NCI-H1436 (cell line): ENCODE measurements at places on chromosomes 2 and 18.
A peak's percentile ranks its signal among the peaks of the same experiment; 100 is the strongest.

GRCh38 chr2:64840426-64840881 is 148.7 kb upstream of the SLC1A4 start:
- DNase-seq, result no peak

- DNase-seq, result no peak
Observed at GRCh38 chr2:158011055-158011771, 90.5 kb upstream of the UPP2 start.

DNA sequence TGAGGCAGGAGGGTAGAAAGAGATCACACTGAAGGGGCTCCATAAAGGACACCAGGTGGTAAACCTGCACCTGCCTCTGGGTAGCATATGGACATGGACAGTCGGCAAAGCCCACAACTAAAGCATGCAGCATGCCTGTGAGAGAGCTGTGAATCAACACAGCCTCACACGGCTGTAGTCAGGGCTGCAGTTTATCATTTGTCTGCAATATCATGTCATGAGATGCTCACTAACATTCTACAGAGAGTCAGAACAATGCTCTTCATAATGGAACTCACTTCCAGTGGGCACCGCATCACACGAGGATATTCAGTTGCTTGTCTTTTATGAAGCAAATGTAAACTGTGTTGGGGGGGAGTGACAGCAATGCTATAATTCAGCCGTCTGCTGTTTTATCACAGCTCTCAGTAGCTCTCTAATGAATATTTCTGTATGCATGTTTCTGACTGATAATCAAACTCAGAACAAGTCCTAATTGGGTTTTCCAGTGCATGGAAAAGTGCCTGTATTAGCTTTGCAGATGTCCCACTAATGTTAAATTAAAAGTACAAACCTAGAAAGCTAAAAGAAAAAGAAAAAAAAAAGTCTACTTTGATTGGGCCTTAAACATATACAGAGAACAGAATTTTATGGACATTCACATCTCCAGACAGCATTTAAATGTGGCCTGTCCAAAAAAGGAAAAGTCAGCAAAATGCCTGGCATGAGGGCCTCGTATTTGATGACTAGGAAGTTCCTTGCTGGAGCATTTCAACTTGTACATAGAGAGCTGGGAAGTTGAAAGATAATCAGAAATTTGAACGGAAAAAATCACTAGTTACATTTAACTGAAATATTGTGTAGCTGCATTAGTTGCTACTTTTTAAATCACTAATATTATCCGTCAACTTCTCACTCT is 406.1 kb upstream of the SOX11 start:
- no peak for DNase-seq

DNA sequence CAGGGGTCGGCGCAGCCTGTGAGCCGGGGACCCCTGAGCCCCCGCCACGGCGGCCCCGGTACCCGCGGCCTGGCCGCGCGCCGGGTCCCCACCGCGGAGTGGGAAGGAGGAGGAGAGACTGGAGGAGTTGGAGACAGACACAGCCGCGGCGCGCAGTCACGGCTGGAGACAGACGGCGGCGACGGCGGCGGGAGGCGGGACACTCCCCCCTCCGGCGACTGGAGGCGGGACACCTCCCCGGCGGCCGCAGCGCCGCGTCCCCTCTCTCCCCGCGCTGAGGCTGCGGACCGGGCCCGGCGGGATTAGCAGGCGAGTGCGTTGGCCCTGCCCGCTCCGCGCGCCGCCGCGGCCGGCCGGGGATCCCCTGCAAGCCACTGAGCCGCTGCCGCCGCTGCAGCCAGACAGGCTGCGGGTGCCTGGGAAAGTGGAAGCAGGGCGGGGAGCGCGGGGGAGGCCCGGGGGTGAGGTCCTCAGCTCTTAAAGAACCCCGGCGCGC is 1.0 kb upstream of the LDLRAD4 start:
- peak; percentile 23 for DNase-seq

DNA sequence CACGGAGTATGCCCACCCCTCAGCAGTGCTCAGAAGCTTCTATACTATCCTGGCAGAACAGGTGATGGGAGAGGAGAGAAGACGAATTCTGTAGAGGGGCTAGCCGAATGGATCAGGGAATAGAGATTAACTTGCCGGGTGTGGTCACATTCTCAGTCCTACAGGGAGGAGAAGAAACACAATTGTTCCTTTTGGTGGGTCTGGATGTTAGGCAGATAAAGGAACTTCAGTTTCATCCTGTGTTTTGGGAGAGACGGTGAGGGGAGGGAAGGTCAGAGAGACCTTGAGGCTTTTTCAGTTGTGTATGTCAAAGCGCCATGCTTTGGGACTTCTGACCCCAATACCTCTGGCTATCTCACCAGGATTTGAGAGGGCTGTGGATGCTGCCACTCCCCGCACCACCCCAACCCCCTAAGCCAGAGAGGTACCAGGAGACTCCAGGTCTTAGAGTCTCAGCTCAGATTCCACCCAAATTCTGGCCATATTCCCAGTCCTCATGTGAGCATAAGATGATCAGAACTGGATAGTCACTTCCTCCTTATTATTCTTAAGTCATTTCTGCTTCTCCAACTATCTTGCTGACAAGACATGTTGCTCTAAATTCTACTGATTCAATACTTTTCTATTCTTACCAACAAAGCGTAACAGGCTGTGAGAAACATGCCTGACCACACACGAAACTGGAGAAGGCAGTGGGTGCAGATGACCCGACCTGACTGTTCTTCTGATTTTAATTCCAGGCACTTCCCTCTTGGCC is 2.3 kb upstream of the TMEM37 start:
- DNase-seq, result no peak

- DNase-seq, result peak; percentile 84
Observed at GRCh38 chr2:202375609-202376408, at the start of gene BMPR2. BMPR2 (plus strand) TSS chr2:202376327; CDS start chr2:202377475, 1,148 bp downstream.

GRCh38 chr2:56770490-56770889 is 586.7 kb downstream of the CCDC85A start:
- no peak for DNase-seq

DNA sequence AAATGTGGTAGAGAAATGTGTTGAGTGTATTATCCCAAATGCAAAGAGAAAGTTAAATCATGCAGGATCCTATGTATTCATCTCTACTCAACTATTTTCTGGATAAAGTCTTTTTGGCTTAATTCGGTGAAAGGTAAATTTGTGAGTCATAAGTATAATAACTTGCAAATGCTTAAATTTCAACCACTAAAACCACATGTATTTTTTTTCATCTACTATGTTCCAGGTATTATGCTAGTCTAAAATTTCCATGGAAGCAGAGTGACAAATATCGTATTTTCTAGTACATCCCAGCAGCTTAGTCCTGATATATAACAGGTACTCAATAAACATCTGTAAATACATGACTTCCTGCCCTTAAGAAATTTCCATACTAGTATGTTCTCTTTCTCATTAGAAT is 6.2 kb downstream of the ALS2 start:
- DNase-seq, result no peak

DNA sequence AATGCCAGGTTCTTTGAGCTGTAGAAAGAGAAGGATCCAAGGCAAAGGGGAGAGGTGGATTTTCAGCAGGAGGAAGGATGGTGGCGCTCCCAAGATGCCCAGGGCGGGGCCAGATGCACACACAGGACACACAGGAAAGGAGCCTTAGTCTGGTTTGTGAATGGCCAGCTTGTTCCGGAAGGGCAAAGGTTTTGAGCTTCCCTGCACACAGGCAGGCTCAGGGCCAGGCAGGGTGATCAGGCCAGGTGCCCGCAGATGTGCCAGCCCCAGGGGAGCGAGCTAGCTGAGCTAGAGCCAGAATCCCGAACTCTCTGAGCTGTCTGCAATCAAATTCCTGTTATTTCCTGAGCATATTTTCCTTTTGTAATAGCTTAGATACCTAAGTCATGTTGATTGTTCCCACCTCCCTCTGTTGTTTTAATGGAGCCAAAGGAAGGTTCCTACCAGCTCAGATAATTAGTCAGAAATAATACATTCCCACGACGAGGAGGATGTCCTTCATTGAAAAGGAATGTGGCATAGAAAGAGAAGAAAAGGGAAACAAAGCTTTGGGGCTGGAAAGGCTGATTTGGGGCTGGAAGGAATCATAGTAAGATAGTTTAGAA is 13.7 kb upstream of the OTOF start:
- DNase-seq, result no peak

DNA sequence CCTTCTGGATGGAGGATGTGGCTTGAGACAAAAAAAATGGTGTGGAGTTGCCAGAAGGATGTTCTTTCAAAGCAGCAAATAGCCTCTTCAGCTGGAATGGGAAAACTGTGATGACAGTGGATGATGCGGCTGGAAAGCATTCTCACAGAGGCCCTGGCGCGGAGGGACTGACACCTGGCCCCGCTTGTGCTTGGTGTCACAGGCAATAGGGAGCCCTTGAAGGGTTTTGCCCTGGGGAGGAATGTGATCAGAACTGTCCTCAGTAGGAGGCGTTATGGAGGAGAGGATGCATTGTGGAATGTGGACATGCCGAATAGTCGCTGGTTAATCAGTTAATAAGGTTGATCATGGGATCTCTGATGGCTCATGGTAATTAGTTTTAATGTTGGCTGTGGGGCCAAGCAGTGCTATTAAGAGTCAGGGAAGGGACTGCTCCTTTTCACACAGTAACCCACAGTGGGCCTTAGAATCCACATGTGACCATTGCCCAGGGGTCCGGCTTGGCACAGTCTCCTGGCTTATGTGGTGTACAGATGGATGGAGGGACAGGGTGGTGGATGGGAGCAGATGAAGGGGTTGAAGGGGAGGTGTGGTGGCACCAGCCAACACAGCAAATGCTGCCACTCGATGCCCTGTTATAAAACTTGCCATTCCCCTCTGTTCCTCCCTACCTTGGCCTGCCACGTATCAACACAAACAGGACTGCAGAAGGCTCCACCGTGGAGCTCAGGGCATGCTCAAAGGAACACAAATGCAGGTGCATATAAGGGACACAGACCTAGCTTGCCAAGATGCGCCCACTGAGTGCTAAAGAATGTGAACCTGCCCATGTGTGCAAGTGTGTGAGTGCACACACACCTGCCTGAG is 71.7 kb downstream of the CIB4 start:
- DNase-seq, result no peak

- DNase-seq, result no peak
Observed at GRCh38 chr2:1715184-1716013, 28.9 kb downstream of the PXDN start.

DNA sequence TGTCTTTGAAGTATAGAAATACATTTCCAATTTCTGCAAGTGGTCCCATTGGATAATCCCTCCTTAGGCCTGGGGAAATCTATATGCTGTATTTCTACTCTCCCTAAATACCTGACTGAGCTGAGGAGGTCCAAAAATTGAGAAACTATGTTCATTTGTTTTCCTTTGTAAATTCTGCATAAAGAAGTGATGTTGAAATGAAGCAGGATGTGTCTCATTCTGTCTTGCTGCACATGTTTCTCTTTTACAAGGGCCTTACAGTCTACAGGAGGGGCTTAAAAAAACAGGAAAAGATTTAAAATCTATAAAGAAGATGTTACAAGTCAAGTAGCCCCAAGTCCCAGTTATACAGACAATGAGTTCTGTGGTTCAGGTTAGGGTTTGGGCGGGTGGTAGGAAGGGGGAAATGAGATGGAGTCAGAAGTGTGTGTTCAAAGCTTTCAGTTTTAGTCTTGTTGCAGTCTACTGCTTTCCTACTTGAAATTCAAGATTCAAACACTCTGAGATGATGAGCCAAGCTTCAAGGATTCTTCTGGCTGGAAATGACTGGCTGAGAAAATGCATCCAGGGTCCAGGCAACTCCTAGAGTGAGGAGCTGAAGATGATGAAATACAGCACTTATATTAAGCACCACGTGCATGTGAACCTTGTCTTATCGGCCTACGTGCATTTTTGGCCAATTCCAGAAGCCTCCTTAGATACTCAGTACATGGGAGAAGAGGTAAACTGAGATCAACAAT is 146.3 kb upstream of the CELF4 start:
- DNase-seq, result no peak

DNA sequence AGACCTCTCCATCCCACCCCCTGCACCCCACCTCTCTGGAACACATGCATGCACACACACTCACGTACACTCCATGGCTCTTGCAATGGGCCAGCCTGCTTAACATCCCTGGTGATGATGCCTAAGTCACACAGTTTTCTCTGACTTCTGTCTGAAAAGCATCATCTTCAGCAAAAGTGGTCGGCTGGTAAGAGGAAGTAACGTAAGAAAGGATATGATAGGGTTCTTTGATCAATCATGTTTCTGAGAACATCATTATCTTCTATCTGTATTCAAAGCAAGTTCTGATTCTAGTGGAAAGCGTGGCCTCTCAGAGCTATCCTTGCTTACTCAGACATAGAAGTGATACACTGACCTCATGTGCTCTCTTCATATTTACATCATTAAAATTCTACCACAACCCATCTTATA is 11.4 kb upstream of the NDUFV2 start:
- no peak for DNase-seq

DNA sequence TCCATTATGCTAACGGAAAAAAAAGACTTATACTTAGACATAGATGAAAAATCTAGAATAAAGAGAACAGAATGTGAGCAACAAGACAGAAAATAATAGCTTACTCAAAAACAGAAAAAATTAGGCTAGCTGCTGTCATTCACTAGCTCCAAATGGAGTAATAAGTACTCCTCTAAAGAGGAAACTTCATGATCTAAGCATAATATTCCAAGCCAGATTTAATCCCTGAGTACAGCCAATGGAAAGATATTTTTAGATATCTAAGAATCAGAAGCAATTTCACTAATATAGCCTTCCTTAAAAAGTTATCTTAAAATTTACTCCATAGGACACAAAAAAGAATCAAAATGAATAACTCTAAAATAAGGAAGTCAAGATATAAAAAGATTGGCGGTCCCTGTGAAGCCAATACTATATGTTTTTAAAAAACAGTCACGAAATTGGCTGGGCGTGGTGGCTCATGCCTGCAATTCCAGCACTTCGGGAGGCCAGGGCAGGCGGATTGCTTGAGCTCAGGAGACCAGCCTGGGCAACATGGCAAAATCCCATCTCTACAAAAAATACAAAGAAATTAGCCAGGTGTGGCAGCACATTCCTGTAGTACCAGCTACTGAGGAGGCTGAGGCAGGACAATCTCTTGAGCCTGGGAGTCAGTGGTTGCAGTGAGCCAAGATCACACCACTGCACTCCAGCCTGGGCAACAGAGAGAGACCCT is 123.2 kb upstream of the BCL2L11 start:
- no peak for DNase-seq

GRCh38 chr2:76427452-76427851 is 716.7 kb upstream of the GCFC2 start:
- no peak for DNase-seq

GRCh38 chr2:80926168-80926567 is 621.6 kb upstream of the LRRTM1 start:
- DNase-seq, result no peak

DNA sequence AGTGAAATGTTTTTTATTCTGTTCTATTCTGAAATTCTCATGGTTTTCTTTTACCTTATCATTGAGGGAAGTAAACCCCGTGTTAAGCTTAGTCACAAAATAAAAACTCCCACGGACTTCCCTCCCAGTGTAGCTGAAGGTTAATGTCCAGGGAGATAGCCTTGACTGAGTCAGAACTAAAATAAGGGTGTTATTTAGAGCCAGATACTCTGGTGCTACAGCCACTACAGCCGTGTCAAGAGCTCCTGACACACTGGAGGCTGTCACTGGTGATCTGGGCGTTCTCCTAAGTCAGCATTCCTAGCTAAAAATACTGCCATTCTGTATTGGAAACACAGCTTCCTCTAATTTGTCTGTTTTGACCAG is 82.0 kb upstream of the RANBP2 start:
- DNase-seq, result no peak

- no peak for DNase-seq
Observed at GRCh38 chr18:62577765-62578164, 54.9 kb downstream of the ZCCHC2 start.

GRCh38 chr2:107008843-107009242 is 122.9 kb upstream of the ST6GAL2 start:
- DNase-seq, result no peak

GRCh38 chr2:108125581-108125980 is 114.2 kb upstream of the SULT1C3 start:
- no peak for DNase-seq
